ENCODE measurements at places on chromosomes 12 and 14.

GRCh38 chr12:7017870-7018349 lies 366 bp downstream of the LPCAT3 start:
- DNase-seq: peak; percentile 91

DNA sequence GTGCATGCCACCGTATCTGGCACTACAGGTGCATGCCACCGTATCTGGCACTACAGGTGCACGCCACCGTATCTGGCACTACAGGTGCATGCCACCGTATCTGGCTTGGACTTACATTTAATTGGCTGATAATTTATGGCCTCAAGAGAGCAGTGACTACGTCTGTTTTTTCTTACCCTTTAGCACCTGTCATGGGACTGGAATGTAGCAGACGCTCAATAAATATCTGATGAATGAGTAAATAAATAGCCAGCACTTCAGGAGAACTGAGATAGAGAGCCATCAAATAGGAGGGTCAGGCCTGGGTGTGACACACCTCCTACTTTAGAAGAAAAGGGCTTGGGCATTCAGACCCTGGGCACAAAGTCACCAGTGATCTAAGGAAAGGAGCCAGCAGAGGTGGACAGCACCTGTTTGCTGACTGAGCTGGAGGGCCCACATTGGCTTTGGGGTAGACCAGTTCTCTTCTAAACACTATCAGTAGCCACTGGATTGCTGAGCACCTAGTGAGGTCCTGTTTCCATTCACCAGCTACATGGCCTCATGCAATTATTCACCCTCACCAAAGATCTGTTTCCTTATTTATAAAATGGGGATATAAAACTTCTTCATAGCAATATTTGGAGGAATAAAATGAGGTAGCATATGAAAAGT lies 50.1 kb downstream of the RFX4 start:
- no peak for DNase-seq

- peak; percentile 42 for DNase-seq
Observed at GRCh38 chr12:32322354-32322753, 77.0 kb upstream of the FGD4 start.

DNA sequence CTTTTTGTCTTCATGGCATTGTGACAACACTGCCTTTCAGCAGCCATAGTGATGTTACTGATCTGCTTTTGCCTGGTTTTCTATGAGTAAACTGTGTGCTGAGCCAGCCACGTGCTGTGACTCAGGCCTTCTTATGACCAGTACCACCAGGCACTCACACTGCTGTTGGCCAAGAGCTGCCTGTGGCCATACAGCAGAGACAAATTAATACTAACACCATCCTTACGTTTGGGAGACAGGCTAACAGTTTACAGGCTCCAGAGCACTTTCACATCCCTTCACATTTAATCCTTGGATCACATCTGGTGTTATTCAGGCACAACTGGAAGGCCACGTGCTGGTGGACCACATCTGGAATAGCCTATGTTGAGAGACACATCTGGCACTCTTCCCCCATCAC lies 377.9 kb downstream of the CCDC91 start:
- DNase-seq: no peak

- no peak for DNase-seq
Observed at GRCh38 chr12:125981610-125982253, 916.5 kb downstream of the AACS start.

DNA sequence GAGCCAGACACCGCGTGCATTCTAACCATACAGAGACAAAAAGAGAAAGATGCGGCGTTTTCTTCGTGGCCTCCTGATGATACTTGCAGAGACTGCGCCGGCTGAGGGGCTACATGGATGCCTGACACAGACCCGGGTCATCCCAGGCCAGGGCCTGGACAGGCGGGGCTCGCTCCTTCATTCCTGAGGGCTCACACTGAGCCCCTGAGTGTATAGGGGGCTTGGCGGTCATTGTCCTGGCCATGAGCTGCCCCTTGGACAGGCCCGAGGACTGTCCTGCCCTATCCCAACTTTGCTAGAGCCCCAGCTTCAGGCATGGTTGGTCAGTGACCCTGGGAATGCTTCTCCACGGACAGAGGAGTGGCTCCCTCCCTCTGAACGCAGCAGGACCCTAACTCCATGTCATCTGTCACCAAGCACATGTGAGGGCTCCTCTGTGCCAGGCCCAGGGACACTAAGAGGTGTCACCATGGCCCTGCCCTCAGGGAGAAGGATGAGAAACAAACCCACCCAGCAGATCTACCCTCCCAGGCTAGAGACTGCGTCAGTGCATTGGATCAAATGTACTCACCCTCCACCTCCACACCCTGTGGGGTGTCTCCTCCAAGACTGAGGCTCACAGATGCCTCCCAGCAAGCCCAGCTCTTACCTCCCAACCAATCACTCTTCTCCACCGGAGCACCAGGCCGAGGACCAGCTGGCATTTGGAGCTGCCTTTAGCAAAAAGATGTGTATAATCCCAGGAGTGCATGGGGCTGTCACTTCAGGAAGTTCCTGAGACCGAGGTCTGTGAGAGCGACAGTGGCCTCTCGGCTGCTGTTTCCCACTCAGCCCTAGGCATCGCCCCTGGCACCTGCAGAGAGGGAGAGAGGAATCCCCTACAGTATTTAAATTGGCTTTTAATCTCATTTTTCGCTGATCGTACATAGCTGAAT lies 102.7 kb downstream of the DICER1 start:
- no peak for DNase-seq

- no peak for DNase-seq
Observed at GRCh38 chr14:20986811-20987210, 3.0 kb upstream of the METTL17 start.

GRCh38 chr14:102020058-102020971 lies 55.9 kb downstream of the DYNC1H1 start:
- no peak for DNase-seq

- DNase-seq: peak; percentile 53
Observed at GRCh38 chr14:95496111-95496681, 20.3 kb downstream of the SYNE3 start.

- DNase-seq: no peak
Observed at GRCh38 chr12:89752341-89752740, 43.7 kb upstream of the ATP2B1 start.

DNA sequence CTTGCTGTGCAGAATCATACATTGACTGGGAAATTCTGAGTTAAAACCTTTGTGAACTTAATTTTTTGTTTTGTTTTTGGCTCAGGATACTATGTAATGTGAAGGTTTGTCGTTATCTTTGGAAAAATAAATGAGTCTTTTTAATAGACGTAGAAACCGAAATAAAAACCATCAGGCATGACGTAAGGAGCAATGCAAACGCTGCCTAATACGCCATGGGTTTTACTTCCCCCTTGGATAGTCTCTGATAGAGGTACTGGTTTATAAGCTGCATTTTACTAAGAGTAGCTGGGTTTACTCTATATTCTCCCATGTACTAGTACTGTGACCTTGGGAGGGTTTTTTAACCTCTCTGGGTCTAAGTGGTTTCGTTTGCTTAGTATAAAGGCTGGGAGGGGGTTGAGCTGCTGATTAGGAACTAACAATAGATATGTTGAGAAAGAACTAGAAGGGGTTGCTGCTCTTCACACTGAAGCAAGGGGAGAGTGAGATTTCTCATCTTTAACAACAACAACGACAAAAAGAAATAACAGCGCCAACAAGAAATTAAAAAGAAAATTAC lies 66.8 kb upstream of the SLCO1C1 start:
- DNase-seq: no peak

GRCh38 chr12:15273896-15274295 lies 48.4 kb upstream of the PTPRO start:
- DNase-seq: no peak

DNA sequence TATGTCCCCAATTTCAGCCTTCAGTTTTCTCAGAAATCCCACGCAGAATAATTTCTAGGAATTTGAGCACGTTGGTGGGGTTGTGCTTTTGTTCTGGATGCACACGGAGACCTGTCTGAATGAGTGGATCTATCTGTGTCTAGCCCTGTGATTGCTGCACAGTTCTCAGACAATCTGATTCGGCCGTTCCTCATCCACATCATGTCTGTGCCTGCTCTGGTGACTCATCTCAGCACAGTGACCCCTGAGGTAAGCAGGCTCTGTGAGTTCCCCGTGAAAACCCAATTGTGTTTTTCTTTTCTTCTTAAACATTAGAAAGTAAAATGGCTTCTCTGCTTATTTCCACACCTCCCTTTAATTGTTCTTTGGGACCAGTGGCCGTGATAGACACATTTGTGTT lies 20.2 kb downstream of the UBE3B start:
- no peak for DNase-seq

DNA sequence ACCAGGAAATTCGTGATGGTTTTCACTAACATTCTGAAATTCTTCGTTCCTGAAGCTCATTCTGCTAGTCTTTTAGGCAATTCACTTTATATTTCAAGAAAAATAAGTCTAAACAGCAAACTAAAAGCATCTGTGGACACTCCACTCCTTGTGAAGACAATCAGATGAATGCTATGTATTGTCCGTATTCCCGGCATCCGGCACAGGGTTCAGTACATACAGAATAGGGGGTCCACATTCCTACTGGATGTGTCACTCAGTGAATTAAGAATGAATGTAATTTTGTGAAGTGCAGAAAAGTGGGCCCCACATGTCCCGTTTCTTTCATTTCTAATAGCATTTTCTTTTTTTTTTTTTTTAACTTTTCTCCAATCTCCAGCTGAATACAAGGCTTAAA lies 241.3 kb downstream of the GRIN2B start:
- no peak for DNase-seq

DNA sequence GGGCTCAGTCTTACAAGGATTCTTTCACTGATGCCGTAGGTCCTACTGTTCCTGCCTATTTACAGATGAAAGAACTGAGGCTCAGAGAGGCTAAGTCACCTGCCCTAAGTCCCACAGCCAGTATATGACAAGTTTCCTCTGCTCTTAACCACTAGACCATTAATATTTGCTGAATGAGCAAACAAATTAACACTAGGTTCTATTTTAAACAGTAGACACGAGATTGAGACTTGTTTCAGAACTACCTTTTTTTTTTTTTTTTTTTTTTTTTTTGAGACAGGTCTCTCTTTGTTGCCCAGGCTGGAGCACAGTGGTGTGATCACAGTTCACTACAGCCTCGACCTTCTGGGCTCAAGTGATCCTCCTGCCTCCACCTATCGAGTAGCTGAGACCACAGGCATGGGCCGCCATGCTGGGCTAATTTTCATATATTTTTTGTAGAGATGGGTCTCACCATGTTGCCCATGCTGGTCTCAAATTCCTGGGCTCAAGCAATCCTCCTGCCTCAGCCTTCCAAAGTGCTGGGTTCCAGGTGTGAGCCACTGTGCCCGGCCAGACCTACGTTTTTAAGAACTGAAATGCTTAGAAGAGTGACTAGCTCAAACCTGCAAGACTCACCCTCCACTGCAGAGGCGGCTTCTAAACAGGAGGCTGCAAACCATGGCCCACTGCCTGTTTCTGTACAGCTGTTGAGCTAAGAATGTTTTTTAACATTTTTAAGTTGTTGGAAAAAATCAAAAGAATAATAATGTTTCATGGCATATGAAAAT lies 12.9 kb downstream of the SYNE3 start:
- DNase-seq: no peak

GRCh38 chr12:6959058-6959804 lies 8.1 kb downstream of the PTPN6 start:
- DNase-seq: no peak

DNA sequence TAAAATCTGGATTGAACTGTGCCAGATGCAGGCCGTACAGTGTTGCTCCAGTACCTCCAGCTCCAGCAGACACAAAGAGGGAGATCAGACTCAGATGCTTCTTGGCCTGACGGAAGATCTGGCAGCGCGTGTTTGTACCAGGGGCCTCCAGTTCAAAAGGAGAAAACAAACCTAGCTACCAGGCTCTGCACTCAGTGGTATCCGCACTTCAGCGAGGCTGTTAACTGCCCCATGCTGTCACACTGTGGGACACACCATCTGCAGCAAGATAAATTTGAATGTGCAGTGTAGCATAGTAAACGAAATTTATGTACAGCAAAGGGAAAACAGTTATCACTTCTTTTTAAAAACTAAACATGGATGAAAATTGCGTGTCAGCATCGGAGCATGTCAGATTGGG lies 5.1 kb downstream of the DYNC1H1 start:
- no peak for DNase-seq

DNA sequence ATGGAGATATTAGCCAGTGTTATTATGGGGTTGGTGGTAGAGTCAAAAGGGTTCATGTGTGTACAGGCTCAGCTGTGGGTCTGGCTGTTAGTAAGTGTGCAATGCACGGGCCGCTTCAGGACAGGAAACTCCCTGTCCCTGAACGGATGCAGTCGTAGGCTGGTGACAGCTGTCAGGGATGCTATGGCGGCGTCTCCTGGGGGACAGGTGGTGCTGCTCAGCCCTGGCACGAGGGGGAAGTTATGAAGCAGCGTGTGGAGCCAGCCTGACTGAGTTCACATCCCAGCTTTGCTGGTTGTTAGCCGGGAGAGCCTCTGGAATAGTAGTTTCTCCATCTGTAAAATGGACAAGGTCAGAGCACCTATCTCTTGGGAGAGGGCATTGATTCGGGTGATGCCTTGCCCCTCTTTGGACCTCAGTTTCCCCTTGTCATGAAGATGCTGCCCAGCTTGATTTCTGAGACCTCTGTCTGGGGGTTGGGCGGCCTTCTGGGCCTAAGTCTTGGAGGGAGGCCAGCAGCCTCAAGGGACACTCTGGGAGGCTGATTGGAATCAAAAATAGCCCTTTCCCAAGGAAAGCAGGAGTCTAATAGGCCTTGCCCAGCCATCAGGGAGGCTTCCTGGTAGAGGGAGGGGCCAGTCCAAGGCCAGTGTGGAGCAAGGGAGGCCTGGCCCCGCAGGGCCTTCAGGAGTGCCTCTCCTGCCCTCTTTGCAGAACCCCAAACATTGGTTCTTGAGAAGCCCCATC lies 7.1 kb downstream of the ASB2 start:
- DNase-seq: no peak

- DNase-seq: no peak
Observed at GRCh38 chr12:25041006-25041741, 92.3 kb upstream of the BCAT1 start.

DNA sequence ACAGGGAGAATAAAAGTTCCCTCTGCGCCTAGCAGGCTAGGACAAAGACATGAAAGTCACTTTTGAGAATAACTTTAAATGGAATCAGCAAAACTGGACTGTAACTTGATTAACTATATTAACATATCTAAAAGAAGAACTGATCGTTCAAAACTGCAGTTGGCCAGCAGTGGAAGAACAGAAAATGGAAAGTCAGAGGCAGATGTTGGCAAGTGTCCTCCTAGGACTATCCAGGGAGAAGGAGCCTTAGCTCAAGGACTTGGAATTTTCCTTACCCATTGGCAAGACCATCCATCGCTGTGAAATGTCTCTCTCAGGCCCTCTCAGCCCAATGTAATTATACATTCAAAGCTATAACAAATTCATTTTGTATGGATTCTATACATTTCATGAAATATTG lies 419.7 kb downstream of the ATP23 start:
- no peak for DNase-seq
